ENCODE measurements at places on chromosomes 6 and 20. TPM values are rescaled to one million over a fixed set of nuclear protein-coding genes. Genes with fewer than 3 reads are reported as not detected.

The TGM3 gene
- not detected for total RNA-seq

The PAX1 gene
- not detected for total RNA-seq

The SGK1 gene
- total RNA-seq = 120 TPM

The KCNQ5 gene
- total RNA-seq = 2.1 TPM

The SNRPB gene
- 146 TPM for total RNA-seq

The NOP56 gene
- 262 TPM for total RNA-seq

The LY86 gene
- total RNA-seq = 1.3 TPM

The SOX18 gene
- not detected for total RNA-seq

The LRRC73 gene
- 0.52 TPM for total RNA-seq

- DNase-seq = no peak
Measured at GRCh38 chr6:33967966-33968724, 164.3 kb upstream of the MLN start.

DNA sequence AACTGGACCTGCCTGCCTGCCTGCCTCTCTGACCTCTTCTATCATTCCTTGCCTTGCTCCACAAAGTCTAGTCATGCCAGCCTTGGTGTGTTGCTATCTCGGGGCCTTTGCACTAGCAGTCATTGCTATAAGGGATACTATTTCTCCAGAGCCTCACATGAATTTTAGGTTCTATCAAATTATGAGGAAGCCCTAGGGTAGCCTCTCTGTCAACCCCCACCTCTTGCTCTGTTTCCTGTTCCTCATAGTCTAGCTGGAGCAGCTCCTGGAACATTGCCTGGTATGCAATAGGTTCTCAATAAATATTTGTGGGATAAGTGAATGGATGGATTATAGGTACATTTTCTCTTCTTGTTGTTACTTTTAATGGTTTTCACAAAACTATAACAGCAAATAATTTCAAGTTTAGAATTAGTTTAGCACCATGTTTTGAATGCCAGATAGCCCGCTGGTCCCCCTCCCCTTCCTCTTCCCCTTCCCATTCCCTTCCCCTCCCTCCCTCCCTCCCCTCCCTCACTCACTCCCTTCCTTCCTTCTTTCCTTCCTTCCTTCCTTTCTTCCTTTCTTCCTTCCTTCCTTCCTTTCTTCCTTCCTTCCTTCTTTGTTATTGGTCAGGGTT, 46.9 kb upstream of the DTNBP1 start:
- DNase-seq = no peak

GRCh38 chr20:63642527-63643247, 10.5 kb downstream of the STMN3 start:
- DNase-seq = peak; percentile 62

DNA sequence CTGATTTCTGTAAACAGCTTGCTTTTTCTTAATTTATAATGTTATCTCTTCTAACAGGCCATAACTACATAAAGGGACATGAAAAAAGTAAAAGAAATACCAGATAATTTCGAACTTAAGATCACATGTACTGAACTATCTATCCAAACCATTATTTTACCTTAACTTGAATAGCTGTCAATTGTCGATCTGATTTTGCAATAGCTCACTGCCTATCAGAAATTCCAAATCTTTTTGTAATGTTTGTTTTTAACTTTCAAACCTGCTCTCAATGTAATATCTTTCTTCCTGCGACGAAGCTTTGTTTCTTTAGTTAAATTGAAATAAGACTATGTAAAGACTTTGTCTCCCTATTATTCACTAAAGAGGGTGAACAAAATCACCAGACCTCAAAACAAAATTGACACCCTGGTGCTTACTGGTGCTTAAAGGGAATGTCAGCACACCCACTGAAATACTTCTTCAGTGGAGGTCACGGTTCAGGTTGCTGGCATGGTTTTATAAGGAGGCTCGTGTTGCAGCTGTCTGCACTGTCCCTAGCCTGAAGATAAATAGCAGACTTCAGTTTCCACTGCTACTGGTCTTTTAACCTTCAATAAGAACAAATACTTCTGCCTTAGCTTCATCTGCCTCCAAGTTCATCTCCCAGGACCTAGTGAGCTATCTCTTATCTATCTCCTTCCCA, 117.5 kb upstream of the QKI start:
- no peak for DNase-seq

DNA sequence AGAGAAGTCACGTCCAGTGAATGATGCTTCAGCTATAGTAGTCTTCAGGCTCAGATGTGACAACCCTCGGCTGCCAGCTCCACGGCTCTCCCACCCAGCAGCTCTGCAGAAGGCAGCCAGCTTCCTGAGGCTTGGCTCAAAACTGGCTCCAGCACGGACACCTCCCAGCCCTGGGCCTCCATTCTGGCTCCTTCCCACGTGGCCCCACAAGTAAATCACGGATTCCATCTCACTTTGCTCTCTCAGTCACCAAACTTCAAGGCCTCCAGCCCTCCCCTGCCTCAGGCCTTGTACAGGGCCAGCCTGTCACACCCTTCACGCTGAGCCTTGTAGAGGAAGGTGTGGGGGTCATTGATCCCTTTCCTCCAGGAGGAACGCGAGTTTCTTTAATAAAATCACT, 55.8 kb downstream of the GTF2H5 start:
- DNase-seq = no peak

- DNase-seq = no peak
Measured at GRCh38 chr20:54415967-54416366, 59.4 kb upstream of the DOK5 start.

DNA sequence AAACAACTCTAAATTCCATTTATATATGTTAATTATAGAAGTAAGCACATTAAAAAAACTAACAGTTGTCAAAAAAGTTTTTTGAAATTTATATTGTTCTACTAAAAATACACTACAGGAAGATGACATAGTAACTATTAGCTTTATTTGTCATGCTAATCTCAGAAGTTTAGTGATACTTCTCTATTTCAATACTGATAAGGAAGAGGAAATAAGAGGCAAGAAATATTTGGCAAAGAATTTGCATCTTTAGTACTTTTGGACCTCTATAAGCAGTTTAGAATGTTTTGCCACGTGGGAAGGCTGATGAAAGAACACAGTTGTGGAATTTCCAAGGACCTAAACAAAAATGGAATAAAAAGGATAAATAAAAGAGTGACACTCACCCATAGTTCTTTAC, 12.6 kb downstream of the IFNGR1 start:
- DNase-seq = no peak

DNA sequence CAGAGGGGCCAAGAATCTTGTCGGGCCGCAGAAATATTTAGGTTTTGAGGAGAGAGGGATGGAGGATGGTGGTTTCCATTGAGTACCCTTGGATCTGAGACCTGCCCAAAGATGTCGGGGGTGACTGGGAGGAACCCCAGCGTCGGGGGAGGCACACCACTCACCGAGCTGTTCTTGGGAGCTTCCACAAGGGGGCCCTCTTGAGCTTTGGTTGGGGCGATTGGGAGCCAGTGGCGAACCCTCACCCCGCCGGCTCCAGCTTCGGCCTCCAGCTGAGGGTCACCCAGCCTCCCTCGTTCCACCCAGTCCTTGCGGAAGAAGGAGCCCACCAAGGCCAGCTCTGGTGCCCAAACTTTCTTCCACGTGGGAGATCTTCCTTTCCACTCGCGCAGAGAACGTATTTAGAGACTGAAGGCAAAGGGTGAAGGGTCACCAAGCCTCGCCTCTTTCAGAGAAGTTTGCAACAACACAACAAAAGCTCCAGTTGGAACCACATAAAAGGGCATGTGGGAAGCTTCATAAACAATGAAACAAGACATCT, 33.6 kb downstream of the APCDD1L start:
- peak; percentile 22 for DNase-seq

GRCh38 chr20:39654171-39654570, 692.0 kb downstream of the DHX35 start:
- no peak for DNase-seq

DNA sequence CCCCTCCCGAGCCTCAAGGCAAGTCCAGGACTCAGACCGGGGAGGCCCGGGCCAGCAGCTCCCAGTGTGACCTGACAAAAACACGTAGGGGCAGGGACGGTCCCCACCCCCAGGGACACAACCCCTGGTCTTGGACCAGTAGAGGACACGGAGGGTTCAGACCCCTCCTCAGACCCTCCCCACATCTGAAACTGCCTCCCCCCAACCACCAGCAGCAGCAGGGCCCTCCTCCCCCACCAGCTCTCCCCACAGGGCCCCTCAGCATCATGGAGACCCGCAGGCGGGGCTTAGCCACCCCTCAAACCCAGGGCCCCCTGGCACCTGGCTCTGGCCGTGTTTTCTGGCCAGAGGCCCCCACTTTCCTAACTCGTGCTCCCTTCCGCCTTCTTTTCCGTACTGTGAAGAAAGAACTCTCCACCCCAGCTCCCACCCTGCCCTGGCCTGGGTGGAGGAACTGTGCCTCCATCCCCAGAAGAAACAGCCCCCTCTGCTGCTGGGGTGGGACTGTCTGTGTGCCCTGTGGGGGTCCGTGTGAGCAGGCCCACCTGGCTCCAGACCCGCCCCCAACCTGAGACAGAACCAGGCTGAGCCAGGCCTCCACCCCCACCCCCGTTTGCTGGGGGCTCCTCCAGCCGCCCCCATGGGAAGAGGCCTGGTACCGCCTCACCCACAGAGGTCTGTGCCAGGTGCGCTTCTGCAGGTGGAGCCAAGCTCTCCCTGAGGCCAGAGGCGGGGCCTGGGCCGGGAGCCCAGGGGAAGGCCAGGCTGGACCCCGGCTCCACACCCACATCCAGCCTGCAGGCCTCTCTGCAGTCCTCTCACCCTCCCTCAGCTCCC, 39.0 kb upstream of the MDFI start:
- DNase-seq = no peak

DNA sequence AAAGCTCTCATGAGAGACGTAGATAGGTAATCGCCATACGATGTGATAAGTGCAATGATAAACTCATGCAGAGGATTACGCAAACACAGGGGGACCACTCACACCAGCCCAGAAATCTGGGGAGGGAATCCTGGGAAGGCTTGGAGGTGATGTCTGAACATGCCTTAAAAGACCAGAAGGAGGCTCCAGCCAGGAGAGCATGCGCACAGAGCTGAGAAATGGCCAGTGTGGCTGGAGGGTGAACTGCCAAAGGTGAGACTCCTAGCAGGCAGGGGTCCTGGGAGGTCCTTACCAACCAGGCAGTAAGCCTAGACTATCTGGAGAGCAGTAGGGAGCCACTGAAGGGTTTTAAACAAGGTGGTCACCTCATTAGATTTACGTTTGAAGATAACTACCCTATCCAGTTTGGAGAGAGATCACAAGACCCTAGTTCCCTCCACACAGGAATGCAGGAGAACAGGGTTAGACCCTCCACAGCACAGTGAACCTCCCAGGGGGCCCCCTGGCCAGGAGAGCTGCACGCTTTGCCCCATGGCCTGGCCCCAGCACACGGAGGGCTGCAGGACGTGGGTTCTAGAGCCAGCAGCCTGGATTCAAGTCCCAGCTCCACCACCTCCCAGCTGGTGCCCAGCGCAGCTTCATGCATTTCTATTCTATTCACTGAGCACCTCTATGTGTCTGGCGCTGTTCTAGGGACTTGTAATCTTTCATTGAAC, 13.1 kb downstream of the MDFI start:
- DNase-seq = no peak

- no peak for DNase-seq
Measured at GRCh38 chr20:18004384-18005031, 35.7 kb downstream of the MGME1 start.

- DNase-seq = no peak
Measured at GRCh38 chr6:16697437-16698161, 63.7 kb downstream of the ATXN1 start.

- DNase-seq = no peak
Measured at GRCh38 chr6:158760618-158761250, 58.4 kb downstream of the EZR start.

GRCh38 chr20:9424551-9424950, 89.8 kb upstream of the LAMP5 start:
- DNase-seq = no peak

Data from CD4-positive, alpha-beta T cell (primary cell).